ENCODE measurements at places on chromosomes 11 and 22.
A peak's percentile ranks its signal among the peaks of the same experiment; 100 is the strongest.

DNA sequence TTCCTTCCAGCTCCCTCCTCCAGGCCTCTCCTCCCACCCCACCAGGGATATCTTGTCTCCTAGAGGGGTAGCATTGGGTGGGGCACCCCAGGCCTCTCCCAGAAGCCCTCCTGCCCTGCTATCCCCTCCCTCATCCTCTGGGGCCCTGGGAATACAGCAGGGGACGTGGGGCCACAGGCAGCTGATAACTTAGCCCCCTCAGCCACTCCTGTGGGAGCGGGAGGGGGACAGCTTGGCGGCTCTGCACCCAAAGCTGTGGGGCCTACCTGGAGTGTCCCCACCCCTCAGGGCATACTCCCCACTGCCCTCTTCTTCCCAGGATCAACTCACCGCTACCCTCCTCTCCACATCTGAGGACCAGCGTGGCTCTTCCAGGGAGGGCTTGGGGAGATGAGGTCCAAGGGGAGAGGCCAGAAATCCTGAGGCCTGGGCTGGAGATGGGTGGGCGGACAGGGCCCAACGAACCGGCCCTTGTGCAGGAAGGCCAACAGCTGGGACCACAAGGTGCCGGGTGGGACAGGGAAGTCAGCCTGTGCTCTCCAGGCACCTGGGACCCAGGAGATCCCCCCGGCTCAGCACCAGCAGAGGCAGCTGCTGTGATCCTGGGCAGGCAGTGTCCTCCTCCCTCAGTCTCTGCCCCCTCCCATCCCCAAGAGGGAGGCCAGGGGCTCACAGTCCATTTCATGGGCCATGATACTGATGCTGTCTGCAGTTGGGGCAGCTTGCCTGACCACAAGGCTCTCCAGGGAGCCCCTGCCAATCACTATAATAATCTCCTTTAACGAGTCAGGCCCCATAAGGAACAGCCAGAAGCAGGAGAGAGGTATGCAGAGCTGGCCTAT, 23.2 kb downstream of the NEAT1 start:
- no peak for DNase-seq
- peak overlapping the region; percentile 73 for H3K27ac ChIP-seq
- H3K4me1 ChIP-seq = peaks cover 40% of the 10 kb centered on the region
- no peak overlapping the region for H3K4me3 ChIP-seq
- H3K36me3 ChIP-seq = peaks cover 34% of the 10 kb centered on the region

- no peak for DNase-seq
- H3K27me3 ChIP-seq = no peaks in the 10 kb centered on the region
- peaks cover 19% of the 10 kb centered on the region for H3K36me3 ChIP-seq
- H3K4me1 ChIP-seq = no peaks in the 10 kb centered on the region
- H3K4me3 ChIP-seq = no peak overlapping the region
Measured at GRCh38 chr22:45831394-45831793, 145.6 kb downstream of the WNT7B start.

- DNase-seq = no peak
- H3K4me3 ChIP-seq = no peak overlapping the region
- no peaks in the 10 kb centered on the region for H3K27me3 ChIP-seq
- no peak overlapping the region for H3K27ac ChIP-seq
Measured at GRCh38 chr11:126307706-126308105, 3.8 kb downstream of the DCPS start.

GRCh38 chr11:14125529-14125928, 163.0 kb downstream of the SPON1 start:
- no peak for DNase-seq
- no peaks in the 10 kb centered on the region for H3K36me3 ChIP-seq
- no peaks in the 10 kb centered on the region for H3K4me1 ChIP-seq
- no peak overlapping the region for H3K4me3 ChIP-seq
- H3K27me3 ChIP-seq = peaks cover 11% of the 10 kb centered on the region
- H3K27ac ChIP-seq = no peak overlapping the region

GRCh38 chr11:1563697-1564534, 8.2 kb downstream of the DUSP8 start:
- H3K36me3 ChIP-seq = peaks cover 21% of the 10 kb centered on the region
- no peak overlapping the region for H3K4me3 ChIP-seq
- peaks cover 74% of the 10 kb centered on the region for H3K4me1 ChIP-seq
- H3K27ac ChIP-seq = peak overlapping the region; percentile 76
- no peaks in the 10 kb centered on the region for H3K27me3 ChIP-seq

- no peaks in the 10 kb centered on the region for H3K36me3 ChIP-seq
- no peak overlapping the region for H3K27ac ChIP-seq
- DNase-seq = no peak
- H3K4me3 ChIP-seq = peak overlapping the region; percentile 21
- peaks cover 29% of the 10 kb centered on the region for H3K4me1 ChIP-seq
Measured at GRCh38 chr11:126465573-126466188, 110.2 kb downstream of the ST3GAL4 start.
